ENCODE measurements at places on chromosomes 12 and 14.
A peak's percentile ranks its signal among the peaks of the same experiment; 100 is the strongest.

DNA sequence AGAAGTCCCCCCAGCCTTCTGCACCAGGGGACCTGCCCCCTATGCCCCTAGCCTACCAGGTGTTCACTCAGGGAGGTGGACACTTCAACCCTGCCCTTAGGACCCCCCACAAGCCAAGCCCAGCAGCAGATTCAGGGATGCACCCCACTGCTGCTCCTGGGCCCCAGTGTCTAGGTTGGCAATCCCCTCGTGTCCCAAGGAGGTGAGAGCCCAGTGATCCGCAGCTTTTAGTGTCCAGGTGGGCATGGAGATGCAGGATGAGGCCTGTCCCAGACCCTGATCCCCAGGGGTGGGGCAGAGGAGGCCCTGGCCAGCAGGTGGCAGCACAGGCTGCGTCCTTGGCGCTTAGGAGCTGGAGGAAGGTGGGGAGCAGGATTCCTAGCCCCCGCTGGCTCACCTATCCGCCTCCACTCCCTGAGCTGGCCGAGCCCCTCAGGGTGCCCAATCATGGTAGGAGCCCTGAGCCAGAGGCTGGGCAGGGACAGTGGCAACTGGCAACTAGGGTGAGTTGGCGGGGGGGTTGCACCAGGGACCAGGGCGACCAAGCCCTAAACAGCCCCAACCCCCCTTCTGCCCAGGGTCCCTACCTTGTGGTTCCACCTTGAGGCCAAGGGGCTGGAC lies 4.1 kb downstream of the CKB start:
- peak; percentile 79 for DNase-seq

GRCh38 chr14:51957950-51958349 lies 31.4 kb upstream of the RTRAF start:
- no peak for DNase-seq

DNA sequence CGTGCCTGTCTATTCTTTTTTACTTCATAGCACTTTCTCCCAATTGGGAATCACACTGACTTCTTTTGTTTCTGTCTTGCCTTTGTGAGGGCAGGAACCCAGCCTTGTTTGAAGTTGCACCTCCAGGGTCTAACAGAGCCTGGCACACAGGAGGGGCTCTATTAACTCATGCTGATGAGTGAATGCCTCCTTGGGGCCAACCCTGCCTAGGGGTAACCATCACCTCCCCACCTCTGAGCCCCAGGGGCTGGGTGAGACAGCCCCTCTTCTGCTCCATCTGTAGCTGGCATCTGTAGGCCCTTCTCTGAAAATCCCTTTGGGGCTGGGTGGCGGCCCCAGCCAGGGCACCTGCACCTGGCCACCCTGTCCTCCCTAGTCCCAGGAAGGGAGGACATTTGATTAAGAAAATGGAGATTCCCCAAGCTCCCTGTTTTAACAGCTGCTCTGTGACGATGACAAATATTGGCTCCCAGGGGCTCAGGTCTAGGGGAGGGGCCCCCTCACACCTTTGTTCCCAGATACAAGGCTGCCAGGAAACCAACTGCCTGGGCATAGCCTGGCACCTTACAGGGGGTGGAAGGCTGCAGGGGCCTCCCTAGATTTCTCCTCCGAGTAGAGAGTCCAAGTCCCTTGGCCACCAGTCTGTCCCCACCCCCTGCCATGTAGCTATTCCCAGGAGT lies 11.8 kb downstream of the TAMALIN start:
- DNase-seq, result no peak

- DNase-seq, result peak; percentile 3
These were observed 22.7 kb downstream of the LRRC74A start for GRCh38 chr14:76848879-76849278.

DNA sequence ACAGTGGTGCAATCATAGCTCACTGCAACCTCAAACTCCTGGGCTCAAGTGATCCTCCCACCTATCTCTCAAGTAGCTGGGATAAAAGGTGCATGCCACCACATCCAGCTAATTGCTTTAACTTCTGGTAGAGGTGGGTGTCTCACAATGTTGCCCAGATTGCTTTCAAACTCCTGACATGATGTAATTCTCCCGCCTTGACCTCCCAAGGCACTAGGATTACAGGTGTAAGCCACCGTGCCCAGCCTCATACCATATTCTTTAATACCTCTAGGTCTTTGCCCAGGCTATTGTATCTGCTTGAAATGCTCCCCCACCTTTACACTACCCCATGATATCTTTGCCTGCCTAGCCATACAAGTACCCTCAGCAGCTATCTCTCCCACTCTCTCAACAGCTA lies 11.3 kb downstream of the R3HDM2 start:
- no peak for DNase-seq

- no peak for DNase-seq
These were observed 57.0 kb downstream of the CCDC88C start for GRCh38 chr14:91360490-91361232.

DNA sequence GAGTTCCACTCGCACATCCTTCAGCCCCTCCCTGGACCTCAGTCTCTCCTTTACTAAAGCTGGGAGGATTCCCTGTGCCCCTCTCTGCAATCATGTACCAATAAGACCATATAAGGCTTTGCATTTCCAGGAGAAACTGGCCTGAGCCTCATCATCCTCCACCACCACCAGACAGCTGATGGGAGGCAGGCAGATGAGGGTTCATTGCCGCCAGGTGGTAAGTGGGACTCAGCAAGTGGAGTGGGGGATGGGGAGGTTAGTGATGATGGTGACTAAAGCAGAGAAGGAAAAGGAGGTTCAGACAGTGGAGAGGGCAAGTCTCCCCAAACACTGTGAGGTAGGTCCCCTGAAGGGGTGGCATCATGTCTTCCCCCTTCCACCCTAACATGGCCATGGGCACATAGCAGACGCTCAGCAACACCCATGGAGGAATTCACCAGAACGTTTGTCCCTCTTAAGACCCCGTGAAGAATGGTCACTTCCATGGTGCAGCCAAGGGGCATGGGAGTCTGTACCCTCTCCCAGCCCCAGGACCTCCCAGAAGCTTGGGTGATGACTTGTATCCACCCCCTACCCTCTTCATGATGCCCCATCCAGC lies 4.5 kb upstream of the TNFRSF1A start:
- DNase-seq, result peak; percentile 24

DNA sequence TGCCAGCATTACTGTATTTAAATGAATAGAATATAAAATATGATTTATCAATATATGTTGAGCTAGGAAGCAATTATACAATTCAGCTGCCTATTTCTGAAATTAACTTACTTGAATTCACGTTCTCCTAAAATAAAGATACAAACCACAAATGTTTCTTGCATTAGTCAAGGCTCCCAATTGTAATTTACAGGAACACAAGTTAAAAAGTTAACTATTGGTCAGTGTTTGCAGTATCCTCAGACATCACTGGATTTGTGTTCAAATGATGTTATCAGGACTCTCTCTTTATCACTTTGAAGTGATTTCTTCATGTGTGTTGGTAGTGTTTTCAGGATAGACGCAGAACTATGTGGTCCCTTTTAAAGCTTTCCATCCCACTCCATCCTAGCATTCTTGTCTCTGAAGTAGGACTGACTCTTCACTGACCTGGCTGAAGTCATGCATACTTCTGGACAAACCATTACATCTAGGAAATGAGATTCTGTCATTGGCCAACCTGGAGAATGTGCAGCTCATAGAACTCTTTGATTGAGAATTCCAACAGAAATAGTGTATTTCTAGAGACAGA lies 156.1 kb downstream of the KICS2 start:
- DNase-seq, result no peak
